ENCODE measurements at places on chromosomes 3 and 15.

DNA sequence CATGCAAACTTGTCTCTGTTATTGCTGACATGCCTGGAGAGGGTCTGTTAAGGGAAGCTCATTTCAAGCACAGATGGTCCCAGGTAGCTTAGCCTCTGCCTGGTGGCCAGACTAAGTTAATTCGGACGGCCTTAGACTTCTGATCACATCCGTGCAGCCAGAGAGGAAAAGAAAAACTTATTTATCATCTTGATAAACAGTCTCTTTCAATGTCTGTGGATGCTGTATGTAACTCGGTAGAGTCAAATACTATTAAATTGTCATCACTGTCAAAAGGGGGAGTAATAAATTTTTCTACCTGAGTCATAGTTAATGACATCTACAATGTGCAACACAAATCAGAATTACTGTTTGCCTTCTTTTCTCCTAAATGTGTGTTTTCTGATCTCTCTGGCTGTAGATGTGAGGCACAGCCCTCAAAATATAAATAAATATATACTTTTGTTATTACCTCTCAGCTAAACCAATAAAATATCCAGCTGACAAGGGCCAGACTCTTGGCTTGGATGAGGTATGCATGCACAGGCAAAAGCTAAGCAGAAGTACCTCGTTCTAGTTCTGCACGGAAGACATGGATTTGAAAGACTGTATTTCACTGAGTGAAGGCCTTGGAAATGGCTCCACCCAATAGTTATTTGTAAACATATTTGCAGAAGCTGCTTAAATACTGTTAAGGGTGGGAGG lies 530.0 kb downstream of the TAFA4 start:
- DNase-seq: no peak

DNA sequence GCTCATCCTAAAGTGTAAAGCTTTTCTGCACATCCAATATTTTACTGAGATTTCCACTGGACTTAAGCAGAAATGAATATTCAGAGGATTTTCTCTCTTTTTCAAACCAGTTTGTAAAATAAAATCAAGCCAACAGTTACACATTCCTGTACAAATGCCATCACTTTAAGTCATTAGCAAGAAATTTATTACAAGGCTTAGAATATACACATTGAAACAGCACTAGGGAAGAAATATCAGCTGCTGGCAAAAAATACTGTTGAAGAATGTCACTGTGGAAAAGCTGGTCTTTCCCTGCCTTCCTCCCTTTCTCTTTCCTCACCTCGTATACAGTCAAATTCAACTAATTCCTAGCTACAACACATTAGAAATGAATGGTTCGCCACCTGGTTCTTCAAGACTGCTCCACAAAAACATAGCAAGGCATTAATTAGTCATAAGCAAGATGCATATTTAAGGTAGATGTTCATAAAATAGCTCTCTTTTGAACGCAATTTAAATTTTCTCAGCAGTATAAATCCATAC lies 21.3 kb downstream of the PLOD2 start:
- DNase-seq: no peak

DNA sequence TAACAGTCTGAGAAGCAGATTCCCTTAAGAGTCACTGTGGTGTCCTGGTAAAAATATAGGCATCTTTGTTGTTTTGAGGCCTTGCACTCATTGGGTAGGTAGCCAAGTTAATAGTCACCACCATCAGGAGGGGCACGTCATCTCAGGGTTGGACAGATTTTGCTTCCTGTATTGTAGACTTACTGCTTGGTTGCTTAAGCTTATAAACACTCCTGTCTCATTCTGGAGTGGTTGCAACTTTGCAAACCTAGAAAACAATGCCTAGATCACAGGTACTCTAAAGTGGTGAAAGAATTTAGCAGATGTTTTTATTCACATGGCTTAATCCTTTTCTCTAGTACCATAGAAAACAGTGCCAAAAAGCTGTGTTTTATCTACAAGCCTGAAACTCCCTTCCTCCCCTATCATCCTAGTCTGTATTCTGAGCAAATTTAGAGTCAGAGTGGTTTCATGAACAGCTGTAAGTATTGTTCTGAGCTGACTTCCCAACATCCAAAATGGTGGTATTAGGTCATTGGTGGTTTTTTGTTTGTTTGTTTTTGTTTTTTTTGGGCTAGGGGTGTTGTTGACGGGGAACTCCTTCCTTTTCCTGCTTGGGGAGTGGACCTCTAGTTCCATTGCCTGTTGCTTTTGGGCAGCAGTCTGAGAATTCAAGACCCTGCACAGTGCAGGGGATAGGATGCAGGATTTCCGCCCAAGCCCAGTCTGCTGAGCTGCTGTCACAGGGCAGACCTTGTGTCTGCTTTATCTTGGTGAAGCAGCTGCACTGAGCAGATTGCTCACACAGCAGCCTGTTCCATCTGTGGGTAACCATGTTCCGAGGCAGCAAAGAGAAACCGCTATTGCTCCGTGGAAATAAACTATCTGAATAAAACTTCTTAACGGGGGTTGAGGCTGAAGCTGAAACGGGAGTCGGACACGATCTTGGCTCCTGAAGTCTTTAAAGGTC lies 202.0 kb downstream of the AKAP13 start:
- DNase-seq: peak; percentile 44

- DNase-seq: no peak
These were observed 14.7 kb downstream of the FHIT start for GRCh38 chr3:61236556-61236955.

- DNase-seq: no peak
These were observed 12.3 kb upstream of the P2RY14 start for GRCh38 chr3:151290673-151291072.

GRCh38 chr15:29056839-29057450 lies 171.2 kb downstream of the APBA2 start:
- DNase-seq: no peak

DNA sequence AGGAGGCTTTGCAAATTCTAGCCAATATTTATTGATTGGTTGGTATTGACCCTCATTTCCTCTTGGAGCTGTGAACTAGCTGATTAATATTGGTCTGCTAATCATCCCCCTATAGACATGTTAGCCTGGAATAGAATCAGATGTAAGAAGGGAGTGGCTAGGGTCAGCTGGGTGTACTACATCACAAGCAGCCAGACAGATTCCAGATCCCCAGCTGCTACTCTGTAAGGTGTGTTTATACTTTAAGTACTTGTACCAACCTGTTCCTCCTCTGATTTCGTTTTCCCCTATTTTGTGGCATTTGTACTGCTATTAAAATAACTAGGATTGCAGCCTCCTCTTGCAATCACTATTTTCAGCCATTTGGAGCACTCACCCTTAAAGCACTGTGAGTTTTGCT lies 49.9 kb downstream of the PARP15 start:
- DNase-seq: no peak

DNA sequence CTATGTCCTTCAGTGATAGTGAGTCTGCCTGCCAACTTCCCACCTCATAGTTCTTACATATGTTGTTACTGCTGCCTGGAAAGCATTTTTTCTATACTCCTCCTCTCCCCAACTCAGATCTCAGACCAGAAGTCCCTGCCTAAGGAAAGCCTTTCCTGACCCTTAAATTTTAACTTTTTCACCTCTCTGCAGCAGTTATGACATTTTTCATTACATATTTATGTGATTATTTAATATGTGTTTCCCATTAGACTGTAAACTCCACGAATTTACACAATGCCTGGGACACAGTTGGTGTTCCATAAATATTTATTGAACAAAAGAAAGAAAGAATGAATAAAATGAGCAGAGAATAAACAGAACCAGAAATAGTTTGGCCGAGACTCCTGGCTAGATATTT lies 125.5 kb downstream of the MITF start:
- DNase-seq: no peak

- no peak for DNase-seq
These were observed 186.7 kb downstream of the NLGN1 start for GRCh38 chr3:173584093-173584837.

DNA sequence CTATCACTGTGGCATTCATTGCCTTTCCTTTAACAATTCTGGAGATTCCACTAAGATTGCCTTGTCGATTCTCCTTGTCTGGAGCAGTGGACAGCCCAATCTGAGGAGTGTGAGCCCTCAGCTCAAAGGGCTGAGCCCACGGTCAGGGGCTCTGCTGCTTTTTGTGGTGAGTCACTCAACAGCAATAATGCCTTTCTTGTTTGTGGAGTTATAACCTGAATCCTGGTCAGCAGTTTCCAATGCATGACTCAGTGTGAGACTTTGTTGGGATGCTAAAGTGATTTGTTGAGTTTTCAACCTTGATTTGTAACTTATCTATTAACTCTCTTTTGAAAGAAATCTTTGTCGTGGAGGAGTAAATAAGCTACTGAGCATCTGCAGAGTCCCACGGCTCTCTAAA lies 183.5 kb downstream of the TJP1 start:
- no peak for DNase-seq

GRCh38 chr15:82303956-82304777 lies 41.5 kb downstream of the SAXO2 start:
- no peak for DNase-seq

DNA sequence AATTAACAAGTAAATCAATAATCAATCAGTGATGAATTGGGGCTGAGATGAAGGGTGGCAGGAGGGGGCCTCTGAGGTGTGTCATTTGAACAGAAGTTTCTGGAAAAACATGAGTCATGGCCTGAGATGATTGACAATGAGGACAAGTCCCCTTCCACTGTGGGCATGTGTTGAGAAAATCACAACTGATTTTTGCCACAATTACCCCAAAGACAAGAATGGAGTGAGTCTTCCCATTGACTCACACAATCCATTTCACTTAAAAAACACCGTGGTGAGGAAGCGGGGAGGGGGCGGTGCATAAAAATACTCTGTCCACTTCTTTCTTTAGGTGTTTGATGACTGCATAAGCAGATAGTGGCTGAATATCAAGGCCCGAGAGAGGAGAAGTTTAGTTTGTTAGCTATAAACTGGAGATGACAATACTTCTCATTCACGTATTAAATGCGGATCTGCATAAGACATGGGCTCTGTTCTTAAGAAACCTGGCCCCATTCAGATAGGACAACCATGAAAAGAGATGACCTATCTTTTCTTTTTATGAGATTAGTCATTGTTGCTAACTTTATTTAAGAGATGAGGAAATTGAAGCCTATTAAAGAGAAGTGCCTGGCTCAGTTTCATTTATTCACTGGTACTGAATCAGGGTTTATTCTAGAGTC lies 34.7 kb downstream of the SHC4 start:
- DNase-seq: peak; percentile 50

- DNase-seq: no peak
These were observed 45.8 kb upstream of the CCDC174 start for GRCh38 chr3:14605744-14606143.

GRCh38 chr3:52087731-52088130 lies 31.4 kb upstream of the DUSP7 start:
- DNase-seq: no peak

GRCh38 chr3:123971406-123971805 lies 10.4 kb upstream of the CCDC14 start:
- no peak for DNase-seq

- no peak for DNase-seq
These were observed 426.5 kb downstream of the TBC1D5 start for GRCh38 chr3:17315897-17316296.

GRCh38 chr3:51106242-51106876 lies 278.7 kb upstream of the MANF start:
- no peak for DNase-seq

- DNase-seq: no peak
These were observed 14.4 kb upstream of the CMSS1 start for GRCh38 chr3:99803297-99803696.

GRCh38 chr15:50113187-50113505 lies 5.9 kb downstream of the ATP8B4 start:
- no peak for DNase-seq

DNA sequence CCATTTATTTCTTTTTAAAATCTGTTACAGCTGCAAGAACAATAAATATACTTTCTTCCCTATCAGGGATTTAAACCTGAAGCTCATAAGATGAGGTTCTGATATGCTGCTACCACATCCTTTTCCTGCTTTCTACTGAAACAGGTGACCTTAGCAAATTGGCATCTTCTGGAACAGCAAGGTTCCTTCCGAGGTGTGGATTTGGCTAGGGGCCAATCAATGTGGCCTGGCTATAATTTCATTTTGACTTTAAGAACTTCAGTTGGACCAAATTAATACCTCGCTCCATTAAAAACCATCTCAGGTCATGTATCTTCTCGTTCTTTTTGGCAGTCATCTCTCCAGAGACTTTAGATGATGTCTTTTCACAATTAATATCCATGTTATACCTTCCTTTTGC lies 53.4 kb upstream of the C3orf80 start:
- no peak for DNase-seq

DNA sequence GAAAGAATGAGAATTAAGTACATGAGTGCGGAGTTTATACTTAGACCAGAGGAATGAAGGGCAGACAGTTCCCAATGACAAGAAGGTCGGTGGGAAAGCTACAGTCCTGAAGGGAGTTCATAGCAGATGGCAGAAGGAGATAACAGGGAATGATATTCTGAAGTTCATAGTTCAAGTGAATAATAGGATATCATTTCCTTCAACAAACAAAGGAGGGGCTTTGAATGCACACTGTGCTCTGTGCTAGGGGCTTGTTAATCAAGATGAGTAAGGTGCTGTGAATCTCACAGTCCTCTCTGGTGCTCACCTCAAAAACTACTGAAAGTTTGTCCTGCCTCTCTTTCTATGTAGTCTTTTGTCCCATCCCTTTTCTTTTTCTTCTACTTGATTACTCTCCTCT lies 41.9 kb downstream of the SIDT1 start:
- DNase-seq: no peak

- no peak for DNase-seq
These were observed 26.1 kb upstream of the MGA start for GRCh38 chr15:41634072-41634626.

DNA sequence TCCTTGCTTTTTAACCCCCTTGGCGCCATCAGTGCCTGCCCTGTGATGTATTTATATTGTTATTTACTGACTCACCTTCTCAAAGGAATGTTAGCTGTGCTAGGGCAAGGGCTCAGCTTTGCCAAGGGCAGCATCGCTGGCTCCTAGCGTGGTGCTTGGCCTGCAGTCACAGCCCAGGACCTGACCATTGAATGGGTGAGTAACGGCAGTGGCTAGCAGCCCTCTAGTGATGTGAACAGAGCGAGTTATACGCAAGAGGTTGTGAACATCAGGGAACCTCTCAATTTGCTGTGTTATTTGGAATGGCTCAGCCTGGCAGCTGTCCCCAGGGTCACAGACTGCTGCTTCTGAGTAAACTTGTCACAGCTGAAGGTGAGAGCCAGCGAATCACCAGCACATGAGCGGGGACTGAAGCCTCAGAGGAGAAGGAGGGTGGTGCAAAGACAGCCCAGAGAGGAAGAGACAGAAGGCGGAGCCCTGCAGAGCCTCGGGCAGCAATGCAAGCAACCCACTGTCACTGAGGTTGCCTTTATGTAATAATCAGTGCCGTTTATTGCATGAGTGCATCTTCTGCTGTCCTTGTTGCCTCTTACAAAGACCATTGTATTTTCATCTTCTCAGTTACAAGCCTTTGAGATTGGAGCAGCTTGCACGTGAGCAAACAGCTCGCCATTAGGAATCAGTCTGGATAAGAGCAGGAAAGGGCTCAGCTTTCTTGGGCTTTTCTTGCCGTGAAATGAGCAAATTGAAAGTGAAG lies 158.3 kb downstream of the SLCO3A1 start:
- peak; percentile 33 for DNase-seq

GRCh38 chr3:187325632-187326031 lies 34.1 kb upstream of the MASP1 start:
- DNase-seq: no peak

DNA sequence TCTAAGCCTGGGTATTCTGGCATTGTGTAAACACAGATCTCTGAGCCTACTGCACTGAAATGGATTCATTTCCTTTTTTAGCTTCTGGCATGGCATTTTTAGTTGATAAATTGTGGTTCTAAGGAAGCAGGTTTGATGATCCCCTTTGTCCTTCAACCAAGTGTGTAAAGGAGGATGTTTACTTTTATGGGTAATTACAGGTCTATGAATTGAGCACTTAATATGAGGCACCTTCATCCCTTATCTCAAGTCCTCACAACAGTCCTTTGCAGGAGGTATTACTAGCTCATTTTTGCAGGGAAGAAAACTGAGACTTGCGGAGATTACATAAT lies 30.8 kb upstream of the ZBTB38 start:
- no peak for DNase-seq

Measured in activated T-cell treated with anti-CD3 and anti-CD28 coated beads for 48 hours (primary cell).